ENCODE measurements at places on chromosomes 4 and X. TPM values are rescaled to one million over a fixed set of nuclear protein-coding genes. Genes with fewer than 3 reads are reported as not detected.

- no peaks in the 10 kb centered on the region for H3K36me3 ChIP-seq
- H3K27ac ChIP-seq, result no peak overlapping the region
- no peaks in the 10 kb centered on the region for H3K27me3 ChIP-seq
- H3K4me1 ChIP-seq, result peaks cover 65% of the 10 kb centered on the region
- H3K4me3 ChIP-seq, result no peak overlapping the region
Measured at GRCh38 chr4:38001927-38002326, 41.7 kb downstream of the PTTG2 start.

NAT8L gene
- total RNA-seq, result under 0.01 TPM

- H3K4me1 ChIP-seq, result peaks cover 9% of the 10 kb centered on the region
- no peaks in the 10 kb centered on the region for H3K27me3 ChIP-seq
- no peak overlapping the region for H3K4me3 ChIP-seq
- no peak for DNase-seq
Measured at GRCh38 chr4:52664479-52664878, 5.4 kb upstream of the USP46 start.

PCDH10 gene
- total RNA-seq, result 0.71 TPM

GRCh38 chr4:81445196-81445595, 26.5 kb downstream of the RASGEF1B start:
- no peaks in the 10 kb centered on the region for H3K27me3 ChIP-seq
- H3K4me1 ChIP-seq, result no peaks in the 10 kb centered on the region
- no peak overlapping the region for H3K27ac ChIP-seq
- H3K36me3 ChIP-seq, result peaks cover 12% of the 10 kb centered on the region
- H3K4me3 ChIP-seq, result no peak overlapping the region
- no peak for DNase-seq

SMPX gene
- 37.1 TPM for total RNA-seq

FSTL5 gene
- total RNA-seq, result 0.52 TPM

TECRL gene
- not detected for total RNA-seq

DNA sequence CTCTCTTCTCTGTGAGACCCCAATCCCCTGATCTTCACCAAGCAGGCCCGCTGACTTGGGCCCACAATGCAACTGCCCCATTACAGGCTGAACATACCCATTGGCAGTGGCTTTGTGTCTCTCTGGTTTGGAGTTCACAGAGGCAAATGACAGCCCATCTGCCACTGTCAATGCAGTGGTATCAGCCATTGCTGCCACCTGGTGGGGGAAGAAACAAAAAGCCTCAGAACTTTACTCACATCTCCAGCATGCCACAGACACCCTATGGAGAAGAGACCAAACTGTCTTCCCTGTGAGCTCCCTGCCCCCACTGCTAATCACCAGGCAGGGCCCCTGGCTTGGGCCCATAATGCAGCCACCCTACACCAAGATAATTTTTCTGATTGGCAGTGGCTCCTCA, 729.3 kb upstream of the ACTRT1 start:
- H3K27ac ChIP-seq, result no peak overlapping the region
- H3K27me3 ChIP-seq, result no peaks in the 10 kb centered on the region
- no peak for DNase-seq
- H3K4me3 ChIP-seq, result no peak overlapping the region
- no peaks in the 10 kb centered on the region for H3K36me3 ChIP-seq
- H3K4me1 ChIP-seq, result no peaks in the 10 kb centered on the region

GRCh38 chr4:181608181-181608580, 635.0 kb upstream of the TENM3 start:
- no peak overlapping the region for H3K4me3 ChIP-seq
- no peaks in the 10 kb centered on the region for H3K27me3 ChIP-seq
- DNase-seq, result no peak
- H3K27ac ChIP-seq, result no peak overlapping the region
- H3K4me1 ChIP-seq, result no peaks in the 10 kb centered on the region

- no peak for DNase-seq
- H3K36me3 ChIP-seq, result no peaks in the 10 kb centered on the region
- no peak overlapping the region for H3K4me3 ChIP-seq
Measured at GRCh38 chrX:72461288-72461687, 111.4 kb downstream of the HDAC8 start.

COL4A6 gene
- total RNA-seq, result 192 TPM

DNA sequence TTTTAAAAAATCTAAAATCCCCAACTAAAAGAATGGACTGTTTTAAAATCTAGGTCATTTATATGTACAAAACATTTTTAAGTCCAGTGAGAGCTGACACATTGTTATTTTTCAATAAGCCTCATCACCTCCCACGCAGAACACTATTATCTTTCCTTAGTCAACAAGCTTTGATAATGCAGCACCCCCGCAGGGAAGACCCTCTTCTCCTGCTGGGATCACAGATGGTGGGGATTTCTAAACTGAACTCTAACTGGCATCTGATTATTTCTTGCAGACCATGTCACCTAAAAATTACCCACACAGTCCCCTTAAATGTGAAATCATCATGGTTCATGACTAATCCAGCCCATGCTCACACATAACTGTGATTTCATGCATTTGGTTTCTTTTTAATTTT, 11.6 kb downstream of the SYTL4 start:
- no peaks in the 10 kb centered on the region for H3K4me1 ChIP-seq
- H3K27ac ChIP-seq, result no peak overlapping the region
- H3K4me3 ChIP-seq, result no peak overlapping the region
- no peaks in the 10 kb centered on the region for H3K27me3 ChIP-seq

DNA sequence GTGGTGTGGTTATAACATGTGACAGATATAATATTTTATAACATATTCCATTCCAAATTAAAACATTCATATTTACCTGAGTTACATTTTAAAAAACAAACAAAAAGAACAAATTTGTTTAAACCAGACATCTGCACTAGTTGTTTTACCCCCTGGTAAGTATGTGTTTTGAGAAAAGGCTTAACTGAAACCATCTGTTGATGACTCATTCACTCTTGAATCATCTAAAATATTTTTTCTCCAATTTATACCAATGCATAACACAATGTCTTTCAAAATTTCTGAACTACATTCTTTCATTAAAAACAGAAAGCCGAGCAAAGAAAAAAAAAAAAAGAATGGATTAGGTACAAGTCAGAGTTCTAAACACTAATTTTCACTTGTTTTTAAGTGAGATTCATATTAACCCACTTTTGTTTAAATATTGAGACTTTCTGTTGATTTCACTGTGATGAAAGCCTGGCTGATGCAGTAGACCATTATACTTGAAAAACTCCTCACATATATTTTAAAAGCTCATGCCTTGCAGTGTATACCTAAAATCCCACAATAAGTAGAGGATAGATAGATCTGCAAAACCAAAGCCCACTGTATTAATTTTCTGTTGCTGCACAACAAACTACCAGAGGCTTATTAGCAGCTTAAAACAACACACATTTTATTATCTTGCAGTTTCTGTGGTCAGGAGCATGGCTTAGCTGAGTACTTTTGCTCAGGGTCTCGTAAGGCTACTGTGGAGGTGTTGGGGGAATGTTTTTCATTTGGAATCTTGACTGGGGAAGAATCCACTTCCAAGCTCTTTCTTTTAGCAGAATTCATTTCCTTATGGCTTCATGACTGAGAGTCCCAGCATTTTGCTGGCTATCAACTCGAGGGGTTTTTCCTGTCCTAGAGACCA, 221.5 kb downstream of the PCDH18 start:
- no peaks in the 10 kb centered on the region for H3K27me3 ChIP-seq
- no peaks in the 10 kb centered on the region for H3K36me3 ChIP-seq
- H3K4me1 ChIP-seq, result peaks cover 22% of the 10 kb centered on the region
- no peak for DNase-seq
- no peak overlapping the region for H3K4me3 ChIP-seq
- peak overlapping the region; percentile 28 for H3K27ac ChIP-seq

NKX3-2 gene
- 3.3 TPM for total RNA-seq

DNA sequence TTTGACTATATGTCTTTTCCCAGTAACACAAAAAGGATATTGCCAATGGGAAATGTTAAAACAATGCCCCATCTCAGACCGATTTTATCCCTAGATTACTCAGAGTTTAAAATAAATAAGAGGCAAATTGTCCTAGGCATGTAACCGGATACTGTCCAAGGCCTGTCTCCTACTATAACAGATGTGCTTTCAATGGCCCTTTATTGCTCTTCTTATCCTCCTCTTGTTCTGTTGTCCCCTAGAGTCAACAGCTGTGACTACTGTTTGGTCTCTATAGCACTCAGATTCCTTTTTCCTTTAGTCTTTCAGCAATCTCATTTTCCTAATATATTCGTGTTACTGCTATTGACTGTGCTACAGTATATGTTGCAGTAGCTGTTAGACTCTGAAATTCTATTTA, 66.8 kb upstream of the PLS3 start:
- no peaks in the 10 kb centered on the region for H3K27me3 ChIP-seq
- H3K4me1 ChIP-seq, result peaks cover 6% of the 10 kb centered on the region
- H3K36me3 ChIP-seq, result no peaks in the 10 kb centered on the region

- H3K4me3 ChIP-seq, result no peak overlapping the region
- H3K27me3 ChIP-seq, result no peaks in the 10 kb centered on the region
- no peak for DNase-seq
Measured at GRCh38 chr4:139658586-139659382, 6.8 kb upstream of the MGST2 start.

GRCh38 chr4:51894059-51894645, 51.2 kb downstream of the DCUN1D4 start:
- H3K4me3 ChIP-seq, result no peak overlapping the region
- no peaks in the 10 kb centered on the region for H3K27me3 ChIP-seq
- H3K27ac ChIP-seq, result no peak overlapping the region
- no peak for DNase-seq
- peaks cover 32% of the 10 kb centered on the region for H3K4me1 ChIP-seq

GRCh38 chr4:168600796-168601583, 104.1 kb downstream of the PALLD start:
- H3K36me3 ChIP-seq, result no peaks in the 10 kb centered on the region
- DNase-seq, result no peak
- H3K4me1 ChIP-seq, result peaks cover 41% of the 10 kb centered on the region
- H3K27me3 ChIP-seq, result no peaks in the 10 kb centered on the region
- no peak overlapping the region for H3K27ac ChIP-seq

GRCh38 chrX:121570072-121570841, 522.8 kb downstream of the GLUD2 start:
- no peaks in the 10 kb centered on the region for H3K36me3 ChIP-seq
- H3K4me3 ChIP-seq, result no peak overlapping the region
- no peak for DNase-seq
- H3K27me3 ChIP-seq, result no peaks in the 10 kb centered on the region
- no peaks in the 10 kb centered on the region for H3K4me1 ChIP-seq

GRCh38 chr4:84494076-84494475, 5.0 kb downstream of the NKX6-1 start:
- H3K27me3 ChIP-seq, result peaks cover 66% of the 10 kb centered on the region
- peak overlapping the region; percentile 98 for H3K27ac ChIP-seq
- peaks cover 24% of the 10 kb centered on the region for H3K4me1 ChIP-seq
- DNase-seq, result no peak
- H3K4me3 ChIP-seq, result peak overlapping the region; percentile 92

RPS6KA6 gene
- 5.4 TPM for total RNA-seq

GRCh38 chrX:108439426-108439942, at the start of gene COL4A5:
TSS of gene COL4A5 (plus strand) at chrX:108439838. CDS start at chrX:108440126, 288 bp downstream.
- no peaks in the 10 kb centered on the region for H3K4me1 ChIP-seq
- peak; percentile 91 for DNase-seq
- no peaks in the 10 kb centered on the region for H3K27me3 ChIP-seq
- H3K36me3 ChIP-seq, result no peaks in the 10 kb centered on the region
- H3K4me3 ChIP-seq, result peak within 1 kb of the TSS; percentile 56

DNA sequence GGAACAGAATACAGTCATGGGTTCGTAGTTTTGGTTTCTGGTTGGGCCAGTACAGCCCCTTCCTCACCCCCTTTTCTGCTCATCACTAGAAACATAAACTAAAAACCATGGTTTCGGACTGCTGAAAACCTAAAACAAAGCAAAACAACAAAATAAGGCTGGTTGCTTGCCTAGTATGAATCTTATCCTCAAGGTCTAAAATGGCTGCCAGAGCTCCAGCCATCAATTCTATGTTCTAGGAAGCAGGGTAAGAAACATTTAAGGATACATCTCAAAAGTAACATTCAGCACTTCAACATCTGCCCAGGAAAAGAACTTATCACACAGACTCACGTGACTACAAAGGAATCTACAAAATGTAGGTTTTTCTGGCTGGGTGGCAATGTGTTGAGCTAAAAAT, 31.5 kb downstream of the PPP3CA start:
- no peak overlapping the region for H3K4me3 ChIP-seq
- no peaks in the 10 kb centered on the region for H3K27me3 ChIP-seq
- no peak for DNase-seq
- H3K36me3 ChIP-seq, result no peaks in the 10 kb centered on the region
- H3K27ac ChIP-seq, result no peak overlapping the region

DNA sequence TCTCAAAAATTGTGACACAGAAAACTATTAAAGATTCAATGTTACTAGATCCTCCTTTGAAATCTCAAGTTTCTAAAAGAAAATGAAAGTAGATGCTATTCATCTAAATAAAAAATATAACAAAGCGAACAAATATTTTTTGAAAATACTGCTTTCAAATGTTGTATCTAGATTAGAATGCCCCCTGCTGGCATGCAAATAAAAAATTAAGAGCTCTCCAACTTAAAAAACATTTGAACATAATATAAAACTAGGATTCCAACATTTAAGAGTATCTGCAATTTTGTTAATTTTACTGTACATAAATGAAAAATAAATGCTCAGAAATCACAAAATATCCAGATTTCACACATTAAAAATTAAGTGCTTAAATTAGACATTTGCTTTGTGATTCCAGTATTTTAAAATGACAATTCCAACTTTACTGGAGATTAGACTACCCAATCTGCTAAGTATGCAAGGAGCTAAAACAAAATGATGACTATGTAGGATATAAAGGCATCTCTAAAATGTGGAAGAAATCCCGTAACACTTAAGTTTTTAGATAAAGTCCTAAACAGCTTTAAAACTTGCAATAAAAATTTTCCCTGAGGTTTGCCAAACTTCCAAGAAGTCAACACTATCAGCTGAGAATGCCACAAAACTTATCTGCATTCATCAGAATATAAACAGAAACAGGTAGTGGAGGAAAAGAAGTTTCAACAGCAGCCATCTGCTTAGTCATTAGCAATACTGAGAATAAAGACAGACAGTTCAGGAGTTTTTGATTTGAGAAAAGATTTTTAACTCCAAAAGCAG, 32.7 kb downstream of the DHX15 start:
- DNase-seq, result no peak
- H3K27me3 ChIP-seq, result no peaks in the 10 kb centered on the region
- H3K4me1 ChIP-seq, result peaks cover 55% of the 10 kb centered on the region
- no peak overlapping the region for H3K27ac ChIP-seq

GRCh38 chr4:119106036-119107000, 29.3 kb upstream of the MYOZ2 start:
- no peaks in the 10 kb centered on the region for H3K27me3 ChIP-seq
- H3K27ac ChIP-seq, result peak overlapping the region; percentile 7
- H3K4me3 ChIP-seq, result no peak overlapping the region

DNA sequence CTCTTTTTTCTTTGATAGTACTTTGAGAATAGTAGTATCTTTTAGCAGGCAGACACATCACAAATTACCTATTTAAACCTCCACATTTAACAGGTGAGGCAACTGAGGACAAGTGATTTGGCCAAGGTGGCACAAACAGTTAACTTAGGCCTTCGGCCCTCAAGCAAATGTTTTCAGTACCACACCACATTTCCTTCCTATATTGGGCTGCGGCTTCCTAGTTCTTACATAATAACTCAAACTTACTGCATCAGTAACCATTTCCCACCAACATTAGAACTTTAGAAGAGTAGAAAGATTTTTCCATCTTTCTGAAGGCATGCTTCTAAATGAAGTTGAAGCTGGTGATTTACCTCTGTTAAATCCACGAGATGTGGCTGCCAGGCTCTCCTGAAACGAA, 63.2 kb upstream of the SLC4A4 start:
- DNase-seq, result no peak
- H3K27me3 ChIP-seq, result no peaks in the 10 kb centered on the region
- no peak overlapping the region for H3K4me3 ChIP-seq
- no peaks in the 10 kb centered on the region for H3K36me3 ChIP-seq
- no peaks in the 10 kb centered on the region for H3K4me1 ChIP-seq

Measured in esophagus muscularis mucosa (tissue), 4 donors.